ENCODE measurements at places on chromosomes 16 and 17.

DNA sequence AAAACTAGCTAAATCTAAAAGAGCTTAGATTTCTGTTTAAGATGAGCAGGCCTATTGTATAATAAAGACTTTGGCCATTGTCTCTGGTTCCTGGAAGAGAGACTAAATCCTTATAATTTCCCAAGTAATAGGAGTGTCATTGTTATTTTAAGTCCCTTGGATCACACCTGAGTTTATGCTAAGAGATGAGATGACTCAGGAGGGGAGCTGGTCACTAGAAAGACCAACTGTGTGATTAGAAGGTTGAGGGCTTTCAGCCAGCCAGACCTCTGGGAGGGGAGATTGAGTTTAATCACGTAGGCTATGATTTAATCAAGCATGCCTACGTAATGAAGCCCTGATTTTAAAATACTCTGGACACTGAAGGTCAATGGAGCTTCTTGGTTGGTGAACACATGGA lies 156.9 kb upstream of the C17orf78 start:
- no peak for DNase-seq

GRCh38 chr16:4217204-4218131 lies 24.4 kb downstream of the SRL start:
- DNase-seq = no peak

- no peak for DNase-seq
Measured at GRCh38 chr17:1487939-1488825, 4.3 kb downstream of the MYO1C start.

GRCh38 chr17:75394332-75394918 lies 11.1 kb downstream of the GRB2 start:
- no peak for DNase-seq

Measured in KBM-7 (cell line).